Upper lobe of right lung (tissue), 1 donor: ENCODE measurements at places on chromosomes 3 and 15. TPM values are rescaled to one million over a fixed set of nuclear protein-coding genes. Genes with fewer than 3 reads are reported as not detected.

The AADAC gene
- 3.2 TPM for total RNA-seq

The KATNBL1 gene
- 37.9 TPM for total RNA-seq

The GOLGA6B gene
- total RNA-seq: not detected

The GPR149 gene
- not detected for total RNA-seq

The MCF2L2 gene
- 1.2 TPM for total RNA-seq

The MITF gene
- total RNA-seq: 29.5 TPM

The HGD gene
- 3.2 TPM for total RNA-seq

The DNAJA4 gene
- total RNA-seq: 17.9 TPM

The IL17RD gene
- 1.1 TPM for total RNA-seq

The IL17RC gene
- 26.9 TPM for total RNA-seq

- no peak overlapping the region for H3K27ac ChIP-seq
- peaks cover 12% of the 10 kb centered on the region for H3K4me1 ChIP-seq
- no peak for DNase-seq
- H3K4me3 ChIP-seq: no peak overlapping the region
Measured at GRCh38 chr3:149174901-149175300, 45.5 kb downstream of the HPS3 start.

GRCh38 chr3:144058713-144059112 is 87.1 kb downstream of the DIPK2A start:
- no peak for DNase-seq
- no peak overlapping the region for H3K4me3 ChIP-seq
- H3K36me3 ChIP-seq: no peaks in the 10 kb centered on the region
- no peak overlapping the region for H3K27ac ChIP-seq

- H3K4me3 ChIP-seq: no peak overlapping the region
- no peak overlapping the region for H3K27ac ChIP-seq
- H3K27me3 ChIP-seq: no peaks in the 10 kb centered on the region
- no peaks in the 10 kb centered on the region for H3K4me1 ChIP-seq
Measured at GRCh38 chr3:17079933-17080332, 195.2 kb downstream of the PLCL2 start.

- H3K36me3 ChIP-seq: no peaks in the 10 kb centered on the region
- peaks cover 5% of the 10 kb centered on the region for H3K4me1 ChIP-seq
- peaks cover 11% of the 10 kb centered on the region for H3K27me3 ChIP-seq
- DNase-seq: no peak
- H3K4me3 ChIP-seq: no peak overlapping the region
- H3K27ac ChIP-seq: no peak overlapping the region
Measured at GRCh38 chr3:47573190-47574172, 5.2 kb downstream of the CSPG5 start.

- H3K4me3 ChIP-seq: no peak overlapping the region
- no peak for DNase-seq
- no peaks in the 10 kb centered on the region for H3K36me3 ChIP-seq
- no peaks in the 10 kb centered on the region for H3K4me1 ChIP-seq
- H3K27me3 ChIP-seq: no peaks in the 10 kb centered on the region
Measured at GRCh38 chr15:50246631-50247030, 18.9 kb downstream of the HDC start.

DNA sequence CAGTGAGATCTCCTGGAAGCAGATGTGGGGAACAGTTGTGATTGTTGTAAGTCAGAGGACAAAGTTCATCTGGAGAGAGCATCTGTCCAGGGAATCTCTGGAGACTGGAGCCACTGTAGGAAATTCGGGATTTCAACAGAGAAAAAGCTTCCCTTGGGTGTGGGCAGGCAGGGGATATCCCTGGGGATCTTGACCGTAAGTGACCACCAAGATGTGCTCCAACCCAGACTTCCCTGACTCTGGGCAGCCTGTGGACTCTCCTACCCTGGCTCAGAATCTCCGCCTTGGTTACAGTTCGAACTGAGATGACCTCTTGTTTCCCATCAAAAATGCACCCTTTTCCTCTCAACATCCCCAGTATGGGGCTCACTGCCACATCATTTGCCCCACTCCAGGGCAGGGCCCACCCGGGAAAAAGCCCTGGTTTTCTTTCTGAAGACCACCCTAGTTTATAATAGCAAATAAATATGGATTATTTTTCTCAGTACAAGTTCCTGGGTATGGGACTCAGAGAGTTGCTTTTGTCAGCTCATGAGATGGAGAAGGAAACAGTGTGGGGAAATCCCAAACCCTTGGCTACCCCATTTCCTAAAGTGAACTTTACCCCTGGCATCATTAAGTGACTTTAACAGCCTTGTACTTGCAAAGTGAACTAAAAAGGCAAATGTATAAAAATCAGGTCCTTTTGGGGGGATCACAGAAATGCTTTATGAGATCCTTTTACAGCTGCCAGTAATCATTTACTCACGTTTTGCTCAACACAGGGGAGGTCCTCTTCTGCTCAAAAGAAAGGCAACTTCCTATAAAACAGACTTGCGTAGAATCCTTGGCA is 89.9 kb downstream of the CCNL1 start:
- H3K27ac ChIP-seq: no peak overlapping the region
- DNase-seq: no peak
- no peaks in the 10 kb centered on the region for H3K36me3 ChIP-seq
- H3K4me3 ChIP-seq: no peak overlapping the region
- H3K4me1 ChIP-seq: no peaks in the 10 kb centered on the region

DNA sequence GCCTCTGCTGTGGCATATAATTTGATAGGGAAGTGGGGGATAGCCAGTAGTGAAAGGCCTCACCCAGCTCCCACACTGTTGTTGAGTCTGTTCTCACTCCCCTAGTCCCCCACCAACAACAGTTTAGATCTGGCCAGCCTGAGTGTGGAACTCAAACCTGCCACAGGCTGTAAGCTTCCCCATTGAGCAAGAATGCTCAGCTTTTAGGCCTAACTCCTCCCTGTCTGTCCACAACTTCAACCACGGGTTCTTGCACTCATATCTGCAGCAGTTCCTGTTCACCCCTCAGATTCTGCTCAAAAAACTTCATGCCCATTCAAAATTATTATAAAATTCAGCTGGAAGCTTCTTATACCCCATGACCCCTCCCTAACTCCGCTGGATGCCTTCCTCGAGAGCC is 975.1 kb downstream of the NSUN3 start:
- H3K36me3 ChIP-seq: no peaks in the 10 kb centered on the region
- no peak overlapping the region for H3K4me3 ChIP-seq
- no peak for DNase-seq
- no peaks in the 10 kb centered on the region for H3K27me3 ChIP-seq

DNA sequence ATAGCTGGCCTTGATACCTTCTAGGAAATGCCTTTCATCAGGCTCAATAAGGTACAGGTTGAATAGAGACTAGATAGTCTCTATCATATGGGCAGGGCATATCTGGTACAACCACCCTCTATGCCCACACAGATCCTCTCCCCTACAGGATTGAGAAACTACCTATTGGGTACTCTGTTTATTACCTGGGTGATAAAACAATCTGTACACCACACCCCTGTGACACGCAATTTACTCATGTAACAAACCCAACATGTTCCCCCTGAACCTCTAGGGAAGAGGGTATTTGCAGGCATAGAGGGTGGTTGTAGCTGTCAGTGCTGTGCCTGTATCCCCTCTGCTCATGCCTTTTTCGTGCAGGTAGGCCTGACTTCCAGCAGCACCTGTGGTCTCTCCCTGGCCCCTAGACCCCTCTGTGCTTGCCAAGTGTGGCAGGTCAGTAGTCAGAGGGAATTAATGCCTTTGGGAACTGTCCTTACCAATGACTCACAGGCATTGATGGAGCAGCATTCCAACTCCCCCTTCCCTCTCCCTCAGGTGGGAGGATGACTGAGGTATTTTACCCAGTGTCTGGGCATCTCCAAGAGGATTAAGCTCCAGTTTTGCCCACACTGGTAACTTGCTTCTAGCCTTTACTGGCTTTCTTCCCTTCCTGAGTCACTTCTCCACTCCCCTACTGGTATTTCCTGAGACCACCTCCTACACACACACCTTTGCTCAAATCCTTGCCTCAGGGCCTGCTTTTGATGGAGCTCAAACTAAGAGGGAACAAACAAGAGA is 18.3 kb downstream of the CLSTN2 start:
- no peak for DNase-seq
- H3K27ac ChIP-seq: no peak overlapping the region
- no peaks in the 10 kb centered on the region for H3K4me1 ChIP-seq
- no peaks in the 10 kb centered on the region for H3K36me3 ChIP-seq
- H3K4me3 ChIP-seq: no peak overlapping the region

- no peak for DNase-seq
- no peak overlapping the region for H3K27ac ChIP-seq
- no peaks in the 10 kb centered on the region for H3K4me1 ChIP-seq
- no peak overlapping the region for H3K4me3 ChIP-seq
- no peaks in the 10 kb centered on the region for H3K36me3 ChIP-seq
Measured at GRCh38 chr15:79629687-79630086, 197.6 kb downstream of the MINAR1 start.

GRCh38 chr3:41138146-41138545 is 61.2 kb upstream of the CTNNB1 start:
- no peaks in the 10 kb centered on the region for H3K36me3 ChIP-seq
- no peak overlapping the region for H3K27ac ChIP-seq
- H3K27me3 ChIP-seq: no peaks in the 10 kb centered on the region
- H3K4me3 ChIP-seq: no peak overlapping the region
- no peak for DNase-seq

- H3K4me1 ChIP-seq: no peaks in the 10 kb centered on the region
- no peaks in the 10 kb centered on the region for H3K36me3 ChIP-seq
- H3K27ac ChIP-seq: no peak overlapping the region
- DNase-seq: no peak
- H3K4me3 ChIP-seq: no peak overlapping the region
Measured at GRCh38 chr3:132381348-132381944, 35.9 kb upstream of the DNAJC13 start.

- H3K4me1 ChIP-seq: peaks cover 12% of the 10 kb centered on the region
- no peaks in the 10 kb centered on the region for H3K27me3 ChIP-seq
- peak overlapping the region; percentile 32 for H3K27ac ChIP-seq
Measured at GRCh38 chr3:156300929-156301840, 180.8 kb downstream of the KCNAB1 start.

DNA sequence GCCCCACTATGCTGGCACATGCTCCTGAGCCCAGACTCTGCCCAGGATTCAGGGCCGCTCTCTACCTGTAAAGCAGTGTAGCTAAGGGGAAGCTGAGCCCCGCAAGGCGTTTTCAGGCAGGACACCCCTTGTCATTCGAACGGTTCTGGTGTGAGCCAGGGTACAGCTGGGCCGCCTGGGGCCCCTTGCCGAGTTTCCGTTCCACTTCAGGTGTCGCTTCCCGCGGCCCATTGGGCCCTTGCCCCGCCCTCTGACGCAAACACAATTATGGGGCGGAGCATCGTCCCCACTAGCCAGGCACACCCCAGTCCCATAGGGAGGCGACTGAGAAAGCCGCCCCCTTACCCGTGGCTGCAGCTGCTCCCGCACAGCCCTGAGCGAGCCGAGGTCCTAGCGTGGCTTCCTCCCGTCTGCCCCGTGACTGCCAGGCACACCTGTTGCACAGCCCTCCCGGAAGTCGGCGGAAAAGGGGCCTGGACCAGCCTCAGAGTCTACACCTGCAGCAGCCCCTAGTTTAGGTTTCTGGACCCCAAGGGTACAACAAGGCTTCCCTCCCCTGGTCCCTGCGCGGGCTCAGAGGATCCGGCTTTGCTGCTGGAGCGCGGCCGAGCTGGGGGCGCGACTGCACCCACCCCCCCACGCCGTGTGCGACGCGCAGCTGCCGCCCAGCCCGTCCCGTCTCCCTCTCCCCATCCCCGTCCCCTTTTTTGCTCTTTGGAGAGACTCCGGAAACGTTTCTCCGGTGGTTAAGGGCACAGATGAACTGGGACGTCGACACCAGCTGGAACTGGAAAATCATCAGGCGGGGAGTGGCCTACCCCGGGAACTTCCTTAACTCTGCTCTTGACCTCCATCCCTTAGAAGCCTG is at the start of gene PLSCR2:
Gene PLSCR2 (minus strand): TSS at position 412 of the 868 bp plus-strand sequence. CDS start 9,657 bp downstream, outside the sequence.
- peak within 1 kb of the TSS; percentile 64 for H3K4me3 ChIP-seq
- no peaks in the 10 kb centered on the region for H3K36me3 ChIP-seq
- H3K27ac ChIP-seq: peak within 1 kb of the TSS; percentile 71

DNA sequence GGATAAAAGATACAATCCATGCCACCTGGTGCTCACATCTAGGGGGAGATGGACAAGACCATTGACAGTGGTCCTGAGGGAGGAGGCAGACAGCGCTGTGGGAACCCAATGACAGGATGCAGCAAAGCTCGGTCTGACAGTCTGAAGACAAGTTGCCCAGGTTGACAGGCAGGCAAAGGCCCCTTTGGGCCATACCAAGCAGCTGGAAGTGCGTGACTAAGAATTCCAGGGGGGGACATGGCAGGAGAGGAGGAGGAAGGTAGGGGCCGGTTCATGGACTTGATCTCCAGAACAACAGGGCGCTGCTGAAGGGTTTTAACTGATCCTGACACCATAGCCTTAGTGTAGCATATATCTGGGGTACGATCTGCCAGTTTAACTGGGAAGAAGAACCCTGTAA is 83.4 kb downstream of the RPLP1 start:
- H3K27ac ChIP-seq: no peak overlapping the region
- H3K4me1 ChIP-seq: no peaks in the 10 kb centered on the region
- H3K27me3 ChIP-seq: no peaks in the 10 kb centered on the region
- no peak for DNase-seq
- no peak overlapping the region for H3K4me3 ChIP-seq

- H3K4me3 ChIP-seq: no peak overlapping the region
- no peaks in the 10 kb centered on the region for H3K4me1 ChIP-seq
- H3K27ac ChIP-seq: no peak overlapping the region
Measured at GRCh38 chr3:114231616-114232015, 5.8 kb downstream of the ZNF80 start.

DNA sequence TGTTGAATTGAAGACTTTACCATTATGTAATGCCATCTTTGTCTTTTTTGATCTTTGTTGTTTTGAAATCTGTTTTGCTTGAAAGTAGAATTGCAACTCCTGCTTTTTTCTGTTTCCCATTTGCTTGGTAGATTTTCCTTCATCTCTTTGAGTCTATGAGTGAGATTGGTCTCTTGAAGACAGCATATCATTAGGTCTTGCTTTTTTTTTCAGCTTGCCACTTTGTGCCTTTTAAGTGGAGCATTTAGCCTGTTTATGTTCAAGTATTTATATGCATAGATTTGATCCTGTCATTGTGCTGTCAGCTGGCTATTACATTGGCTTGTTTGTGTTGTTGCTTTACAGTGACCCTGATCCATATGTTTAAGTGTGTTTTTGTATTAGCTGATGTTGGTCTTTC is 131.8 kb downstream of the ZIC1 start:
- H3K27me3 ChIP-seq: no peaks in the 10 kb centered on the region
- H3K4me1 ChIP-seq: no peaks in the 10 kb centered on the region
- DNase-seq: no peak
- H3K36me3 ChIP-seq: no peaks in the 10 kb centered on the region
- no peak overlapping the region for H3K27ac ChIP-seq

- H3K27me3 ChIP-seq: no peaks in the 10 kb centered on the region
- no peak overlapping the region for H3K4me3 ChIP-seq
- no peaks in the 10 kb centered on the region for H3K36me3 ChIP-seq
- no peak overlapping the region for H3K27ac ChIP-seq
- no peaks in the 10 kb centered on the region for H3K4me1 ChIP-seq
- DNase-seq: no peak
Measured at GRCh38 chr3:156246961-156247725, 126.8 kb downstream of the KCNAB1 start.

DNA sequence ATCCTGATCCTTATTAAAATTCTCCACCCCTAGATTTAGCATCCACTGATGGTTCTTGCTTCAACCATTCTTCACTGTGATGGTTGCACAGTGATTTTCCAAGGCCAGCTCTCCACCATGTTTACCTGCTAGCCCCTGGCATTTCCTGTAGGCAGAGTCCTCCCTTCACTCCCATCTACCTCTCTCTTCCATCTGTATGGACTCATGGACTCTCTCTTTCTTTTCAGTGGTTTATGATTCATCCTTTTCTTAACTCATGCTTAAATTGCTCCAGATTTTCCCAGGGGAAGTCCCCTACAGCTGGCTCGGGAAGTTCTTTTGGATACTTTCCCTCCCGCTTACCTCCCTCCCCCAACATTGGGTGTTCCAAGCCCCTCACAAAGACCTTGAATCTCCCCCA is 18.7 kb downstream of the TGM4 start:
- H3K27me3 ChIP-seq: no peaks in the 10 kb centered on the region
- no peaks in the 10 kb centered on the region for H3K36me3 ChIP-seq
- no peak overlapping the region for H3K27ac ChIP-seq
- no peaks in the 10 kb centered on the region for H3K4me1 ChIP-seq
- H3K4me3 ChIP-seq: no peak overlapping the region
